ENCODE measurements at places on chromosomes 11 and 22.
A peak's percentile ranks its signal among the peaks of the same experiment; 100 is the strongest.

- DNase-seq, result no peak
Observed at GRCh38 chr11:35047179-35047578, 91.8 kb upstream of the CD44 start.

DNA sequence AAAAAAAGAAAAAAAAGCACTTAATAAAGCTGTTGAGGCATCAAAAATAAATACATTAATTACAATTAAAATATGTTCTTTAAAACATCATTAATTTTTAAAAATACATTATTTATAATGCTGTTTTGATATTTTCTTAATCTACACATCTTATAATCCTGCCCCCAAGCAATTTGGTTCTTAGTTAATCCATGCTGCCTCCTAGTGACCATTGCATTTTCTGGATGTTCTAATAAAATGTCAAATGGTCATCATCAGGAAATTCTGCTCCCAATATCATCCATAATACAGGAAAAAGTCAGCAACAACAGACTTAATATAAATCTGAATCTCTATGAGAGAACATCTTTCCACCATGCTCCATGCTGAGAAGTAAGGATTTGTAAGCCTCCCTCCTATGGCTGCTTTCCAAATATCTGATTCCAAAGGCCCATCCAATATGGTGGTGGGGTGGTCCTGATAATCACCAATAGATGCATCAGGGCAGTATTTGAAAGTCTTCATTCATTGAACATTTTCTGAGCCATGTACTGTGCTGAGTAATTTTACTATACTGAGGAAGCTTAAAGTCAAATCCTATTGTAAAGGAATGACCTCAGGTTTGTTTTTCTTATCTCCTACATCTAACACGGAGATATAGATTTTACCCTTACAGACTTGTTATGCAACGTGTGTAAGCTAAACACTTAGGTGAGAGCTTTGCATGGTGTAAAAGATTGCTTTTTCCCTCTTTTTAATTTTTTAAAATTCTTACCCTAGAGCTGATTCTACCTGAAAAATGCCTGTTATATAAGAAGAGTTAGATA, 124.7 kb upstream of the BMAL1 start:
- no peak for DNase-seq

DNA sequence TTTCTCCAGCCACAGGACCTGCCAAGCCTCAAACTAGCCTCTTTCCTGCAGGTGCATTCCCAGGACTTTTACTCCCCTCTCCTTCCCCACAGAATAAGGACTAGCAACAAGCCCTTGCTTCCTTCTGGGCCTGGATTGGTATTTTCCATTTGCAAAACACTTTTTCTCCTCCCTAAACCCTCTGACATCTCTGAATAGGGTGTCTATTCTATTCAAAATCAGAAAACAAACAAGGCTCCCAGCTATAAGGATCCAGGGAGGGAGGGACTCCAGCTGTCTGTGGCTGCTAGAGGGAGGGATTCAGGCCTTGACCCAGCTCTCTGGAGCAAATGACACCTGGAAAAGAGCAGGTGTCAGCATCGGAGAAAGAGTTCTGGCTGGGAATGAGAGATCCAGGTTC, 168.5 kb upstream of the BDNF start:
- no peak for DNase-seq

DNA sequence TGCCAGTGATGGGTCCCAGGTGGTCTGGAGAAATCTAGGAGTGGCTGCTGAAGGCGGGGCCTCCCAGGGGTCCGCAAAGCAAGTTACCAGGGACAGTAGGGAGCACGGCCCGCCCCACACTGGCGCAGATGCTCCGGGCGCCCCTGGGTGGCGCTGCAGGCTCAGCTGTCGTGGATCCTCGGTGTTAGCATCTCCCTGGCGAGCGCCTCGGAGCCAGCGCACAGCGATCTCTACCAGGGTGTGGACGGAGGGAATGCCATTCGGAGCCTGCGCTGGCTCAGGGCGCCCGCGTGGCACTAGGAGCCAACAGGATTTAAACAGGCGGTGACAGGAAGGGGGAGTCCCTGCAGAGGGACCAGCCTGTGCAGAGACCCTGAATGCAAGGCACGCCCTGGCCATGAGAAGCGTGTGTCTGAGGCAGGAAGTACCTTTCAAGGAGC, 20.2 kb downstream of the FADS3 start:
- DNase-seq, result peak; percentile 52

DNA sequence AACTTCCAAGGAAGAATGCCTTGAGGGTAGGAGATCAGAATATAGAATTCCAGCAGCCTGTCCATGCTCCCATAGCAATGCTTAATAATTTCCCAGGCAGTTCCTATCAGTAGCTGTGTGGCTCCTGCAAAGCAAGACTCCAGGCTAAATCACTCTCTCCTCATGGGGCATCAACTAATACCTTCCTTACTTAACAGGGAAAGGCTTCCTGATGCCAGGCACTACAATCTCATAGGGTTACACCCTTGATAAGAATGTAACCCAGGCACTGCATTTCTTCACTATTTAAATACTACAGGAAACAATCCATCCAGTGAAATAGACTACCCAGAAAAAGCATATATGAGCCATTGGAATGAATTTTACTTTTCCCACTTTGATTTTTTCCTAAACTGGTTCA, 615.0 kb upstream of the ARHGAP42 start:
- DNase-seq, result no peak

DNA sequence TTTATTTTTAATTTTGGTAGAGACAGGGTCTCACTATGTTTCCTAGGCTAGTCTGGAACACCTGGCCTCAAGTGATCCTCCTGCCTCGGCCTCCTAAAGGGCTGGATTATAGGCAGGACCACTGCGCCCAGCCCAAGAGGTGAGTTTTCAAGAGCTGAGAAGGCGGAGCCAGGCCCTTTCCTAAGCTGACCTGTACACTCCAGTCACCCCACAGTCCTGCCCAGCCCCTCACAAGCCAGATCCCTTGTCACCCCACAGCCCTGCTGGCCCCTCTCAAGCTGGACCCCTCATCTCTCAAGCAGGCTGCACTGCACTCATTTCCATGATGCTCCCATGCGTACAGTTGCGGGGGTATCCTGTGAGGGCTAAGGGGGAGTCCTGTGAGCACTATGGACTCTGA, 2.9 kb downstream of the DENND6B start:
- DNase-seq, result no peak

DNA sequence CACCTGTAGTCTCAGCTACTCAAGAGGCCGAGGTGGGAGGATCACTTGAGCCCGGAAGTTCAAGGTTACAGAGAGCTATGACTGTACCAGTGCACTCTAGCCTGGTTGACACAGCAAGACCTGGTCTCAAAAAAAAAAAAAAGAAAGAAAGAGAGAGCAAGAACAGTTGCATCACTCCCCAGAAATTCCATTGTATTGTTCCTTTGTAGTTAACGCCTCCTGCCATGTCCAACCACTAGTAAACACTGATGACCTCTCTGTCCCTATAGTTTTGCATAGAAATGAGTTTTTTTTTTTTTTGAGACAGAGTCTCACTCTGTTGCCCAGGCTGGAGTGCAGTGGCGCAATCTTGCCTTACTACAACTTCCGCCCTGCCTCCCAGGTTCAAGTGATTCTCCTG, 10.8 kb downstream of the PATL1 start:
- no peak for DNase-seq

GRCh38 chr11:92897487-92897886, 72.0 kb upstream of the MTNR1B start:
- no peak for DNase-seq

DNA sequence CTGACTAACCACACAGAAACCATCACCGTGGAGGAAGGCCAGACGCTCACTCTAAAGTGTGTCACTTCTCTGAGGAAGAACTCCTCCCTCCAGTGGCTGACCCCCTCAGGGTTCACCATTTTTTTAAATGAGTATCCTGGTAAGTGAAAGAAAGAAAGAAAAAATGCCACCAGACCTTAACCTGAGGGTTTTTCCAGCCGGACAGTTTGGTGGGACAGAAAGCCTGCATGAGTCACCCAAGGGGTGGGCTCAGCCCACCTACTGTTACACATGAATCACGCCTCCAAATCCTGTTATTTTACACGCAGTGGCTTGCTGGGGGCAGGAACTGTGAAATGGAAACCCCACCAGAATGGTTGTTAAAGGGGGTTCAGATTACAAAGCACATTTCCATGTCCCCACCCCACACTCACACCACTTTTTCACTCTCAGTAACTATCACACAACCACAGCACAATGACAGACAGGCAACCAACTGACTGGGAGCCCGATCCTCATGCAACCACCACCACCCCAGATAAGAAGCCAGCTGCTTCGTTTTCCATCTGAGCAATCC, 11.9 kb downstream of the CRTAM start:
- peak; percentile 61 for DNase-seq

- DNase-seq, result no peak
Observed at GRCh38 chr11:86210898-86211297, 33.7 kb upstream of the EED start.

GRCh38 chr11:118628861-118629549, 21.6 kb downstream of the PHLDB1 start:
- no peak for DNase-seq

GRCh38 chr11:5380740-5381342, 2.8 kb upstream of the OR51M1 start:
- DNase-seq, result no peak

- no peak for DNase-seq
Observed at GRCh38 chr22:40417881-40418280, 47.5 kb downstream of the SGSM3 start.
